ENCODE measurements at places on chromosomes 12 and 14. TPM values are rescaled to one million over a fixed set of nuclear protein-coding genes. Genes with fewer than 3 reads are reported as not detected.
A peak's percentile ranks its signal among the peaks of the same experiment; 100 is the strongest.

GRCh38 chr14:59199205-59199604 lies 10.7 kb downstream of the DAAM1 start:
- no peak for DNase-seq

DNA sequence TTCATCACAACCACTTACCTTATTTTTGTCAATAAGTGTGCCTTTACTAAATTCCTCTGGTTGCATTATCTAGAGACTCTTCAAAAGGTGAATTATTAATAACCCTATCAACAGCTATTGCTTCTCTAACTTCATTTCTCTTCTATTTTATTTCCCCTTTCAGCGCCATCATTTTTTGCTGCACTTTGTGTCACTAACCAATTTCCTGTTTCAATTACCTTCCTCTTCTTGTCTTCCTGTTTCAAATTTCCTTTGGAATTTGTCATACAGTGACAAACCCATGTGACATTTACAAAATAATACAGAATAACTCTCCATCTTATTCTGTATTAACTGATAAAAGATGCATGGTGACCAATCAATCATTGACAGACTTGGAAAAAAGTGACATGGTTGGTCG lies 12.2 kb upstream of the CLEC2A start:
- no peak for DNase-seq

GRCh38 chr12:85956081-85956480 lies 82.0 kb downstream of the NTS start:
- no peak for DNase-seq

DNA sequence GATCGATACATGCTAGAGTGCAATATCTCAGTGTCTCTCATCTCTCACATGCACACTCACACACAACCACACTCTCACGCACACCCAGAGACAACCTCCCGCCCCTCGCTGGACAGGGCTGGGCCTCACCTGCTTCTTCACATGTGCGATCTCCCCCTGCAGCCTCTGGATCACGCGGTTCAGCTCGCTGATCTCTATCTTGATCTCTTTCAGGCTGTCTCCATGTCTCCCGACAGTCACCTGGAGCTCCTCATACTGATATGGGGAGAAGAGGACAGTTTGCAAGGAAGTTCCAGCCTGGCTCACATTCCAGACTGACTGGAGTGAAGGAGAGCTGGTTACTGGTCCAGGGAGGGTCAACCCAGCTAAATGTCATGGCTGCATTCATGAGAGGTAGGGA lies 4.4 kb downstream of the KRT2 start:
- DNase-seq: no peak

GRCh38 chr12:114391088-114391487 lies 14.9 kb downstream of the TBX5 start:
- DNase-seq: no peak

DNA sequence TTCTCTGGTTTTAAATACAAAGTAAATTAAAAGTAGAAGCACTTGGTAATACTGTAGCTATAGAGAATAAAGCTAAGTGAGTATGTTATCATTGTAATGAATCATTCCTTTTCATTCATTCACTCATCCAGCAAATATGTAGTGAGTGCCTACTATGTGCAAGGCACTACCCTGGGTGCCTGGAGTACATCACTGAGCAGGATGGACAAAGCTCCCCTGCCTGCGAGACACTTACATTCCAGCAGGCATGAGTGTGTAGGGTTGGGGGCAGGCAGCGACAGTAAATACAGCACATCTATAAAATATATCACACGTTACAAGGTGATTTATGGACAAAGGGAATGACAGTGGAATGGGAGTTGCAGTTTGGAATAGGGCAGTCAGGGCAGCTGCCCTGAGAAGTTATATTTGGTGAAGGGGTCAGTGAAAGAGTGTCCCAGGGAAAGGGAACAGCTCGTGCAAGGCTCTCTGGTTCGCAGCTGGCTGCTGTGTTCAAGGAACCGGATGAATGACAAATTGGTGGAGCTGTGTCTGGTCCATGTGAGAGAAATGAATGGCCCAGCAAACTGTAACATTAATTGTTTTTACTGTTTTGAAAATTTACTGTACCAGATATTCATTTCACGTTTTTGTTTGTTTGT lies 159.6 kb downstream of the CRADD start:
- DNase-seq: no peak

GRCh38 chr12:4859478-4860210 lies 50.1 kb upstream of the KCNA1 start:
- DNase-seq: no peak

DNA sequence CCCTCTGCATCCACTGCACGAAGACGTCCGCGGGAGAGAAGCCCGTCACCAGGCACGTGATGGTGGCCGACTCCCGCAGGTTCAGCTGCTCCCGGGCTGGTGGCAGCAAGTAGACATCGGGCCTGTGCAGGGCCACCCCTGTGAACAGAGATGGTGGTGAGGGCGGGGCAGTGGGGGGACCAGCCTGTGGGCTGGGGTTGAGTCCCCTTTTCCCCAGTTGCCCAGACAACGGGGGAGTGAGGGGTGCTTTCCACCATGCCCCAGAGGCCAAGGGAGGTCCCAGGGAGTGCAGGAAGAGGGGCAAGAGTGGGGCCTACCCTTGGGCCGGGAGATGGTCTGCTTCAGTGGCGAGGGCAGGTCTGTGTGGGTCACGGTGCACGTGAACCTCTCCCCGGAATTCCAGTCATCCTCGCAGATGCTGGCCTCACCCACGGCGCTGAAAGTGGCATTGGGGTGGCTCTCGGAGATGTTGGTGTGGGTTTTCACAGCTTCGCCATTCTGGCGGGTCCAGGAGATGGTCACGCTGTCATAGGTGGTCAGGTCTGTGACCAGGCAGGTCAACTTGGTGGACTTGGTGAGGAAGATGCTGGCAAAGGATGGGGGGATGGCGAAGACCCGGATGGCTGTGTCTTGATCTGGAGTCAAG lies 328.3 kb downstream of the TMEM121 start:
- peak; percentile 5 for DNase-seq

- no peak for DNase-seq
These were observed 286.6 kb upstream of the RGS6 start for GRCh38 chr14:71645656-71646055.

DNA sequence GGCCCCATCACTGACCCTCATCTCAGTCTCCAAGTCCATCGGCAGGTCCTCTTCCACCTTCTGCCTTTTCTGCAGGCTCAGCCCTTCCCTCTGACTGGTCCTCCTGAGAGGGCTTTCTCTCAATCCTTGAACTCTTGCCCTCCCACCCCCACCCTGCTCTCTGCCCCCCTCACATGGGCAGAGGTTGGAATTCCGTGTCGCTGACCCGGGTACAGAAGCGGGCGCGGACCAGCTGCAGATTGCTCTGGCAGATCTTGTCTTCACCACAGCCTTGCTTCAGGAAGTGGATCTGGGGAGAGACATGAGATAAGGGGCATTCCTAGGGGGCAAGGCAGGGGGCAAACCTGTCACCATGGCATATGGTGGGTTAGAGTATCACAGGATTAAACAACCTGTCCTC lies 12.4 kb downstream of the ITGA7 start:
- DNase-seq: no peak

GRCh38 chr12:26896913-26897312 lies 40.9 kb downstream of the INTS13 start:
- no peak for DNase-seq

- DNase-seq: no peak
These were observed 41.3 kb upstream of the C12orf71 start for GRCh38 chr12:27123642-27124041.

DNA sequence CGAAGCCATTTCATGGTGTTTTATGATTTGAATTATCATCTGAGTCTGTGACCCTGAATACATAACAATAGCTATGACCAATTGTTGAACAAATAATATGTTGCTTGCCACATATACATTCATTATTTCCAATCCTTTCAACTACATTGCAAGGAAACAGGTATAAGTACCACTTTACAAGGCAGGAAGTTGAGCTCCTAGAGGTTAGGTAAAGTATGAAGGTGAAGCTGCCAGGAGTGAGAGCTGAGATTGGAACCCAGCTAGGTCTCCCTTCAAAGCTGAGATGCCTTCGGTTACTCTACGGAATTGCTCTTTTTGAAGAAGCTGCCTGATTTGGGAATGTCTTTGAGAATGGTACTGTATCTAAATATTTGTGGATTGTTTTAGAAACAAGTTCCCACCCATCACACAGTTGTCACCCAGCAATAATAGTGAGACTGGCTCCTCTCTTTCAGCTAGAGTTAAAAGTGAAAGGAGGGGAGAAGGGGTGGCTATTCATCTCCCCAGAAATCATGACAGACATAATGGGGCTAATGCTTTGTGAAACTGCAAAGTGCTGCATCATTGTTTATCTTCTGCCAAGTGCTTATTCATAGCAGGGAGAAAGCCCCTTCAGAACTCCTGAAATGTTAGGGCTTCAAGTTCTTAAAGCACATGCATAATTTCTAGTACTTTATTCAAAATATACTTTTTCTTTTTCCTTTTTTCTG lies 75.9 kb upstream of the AMIGO2 start:
- no peak for DNase-seq

TTC8 gene
- total RNA-seq: 1.5 TPM

KRT85 gene
- not detected for total RNA-seq

CSRP2 gene
- not detected for total RNA-seq

NGB gene
- total RNA-seq: not detected

EML1 gene
- 0.12 TPM for total RNA-seq

IFNG-AS1 gene
- not detected for total RNA-seq

SLC25A47 gene
- not detected for total RNA-seq

Measured in activated CD4-positive, alpha-beta T cell treated with anti-CD3 and anti-CD28 coated beads, Interleukin-2, amount 10 ng/mL, durations not matched to agents 7 days and 5 days (primary cell).